ENCODE measurements at places on chromosomes 13 and 19.

- no peak for DNase-seq
Measured at GRCh38 chr19:35138305-35138892, at the start of gene FXYD1. Gene FXYD1, plus strand, starts transcription at chr19:35138824. Its CDS starts 1,256 bp downstream, at chr19:35140080.

- DNase-seq: no peak
Measured at GRCh38 chr13:113668491-113668971, 1.5 kb downstream of the GRK1 start.

GRCh38 chr19:15374796-15375440 lies 4.7 kb downstream of the AKAP8 start:
- no peak for DNase-seq

DNA sequence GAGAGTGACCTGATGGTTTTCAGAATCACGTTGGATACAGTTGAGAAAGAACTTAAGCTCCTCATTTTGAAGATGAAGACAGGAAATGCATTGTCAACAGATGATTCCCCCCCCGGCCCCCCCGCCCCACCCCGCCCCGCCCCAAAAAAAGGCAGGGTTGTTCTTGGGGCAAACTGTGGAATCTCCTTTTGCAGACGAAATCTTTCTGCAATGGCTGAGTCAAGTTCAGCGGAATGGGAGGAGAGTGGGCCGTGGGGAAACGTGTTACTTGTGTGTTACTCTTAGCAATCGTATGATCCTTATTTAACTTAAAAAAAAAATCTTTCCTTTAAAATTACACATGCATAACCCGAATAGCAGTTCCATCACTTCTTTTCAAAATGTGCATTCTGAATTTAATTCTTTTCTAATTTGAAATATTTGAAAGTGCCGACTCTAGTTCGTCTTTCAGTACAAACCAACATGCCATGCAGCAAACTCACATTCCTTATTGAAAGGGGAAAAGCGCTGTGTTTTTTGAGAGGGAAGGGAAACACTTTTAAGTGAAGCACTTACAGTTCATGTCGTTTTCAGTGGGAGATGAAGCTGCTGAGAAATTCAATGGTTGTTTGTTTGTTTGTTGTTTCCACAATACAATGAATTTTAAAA lies 348.5 kb upstream of the ARGLU1 start:
- DNase-seq: no peak

GRCh38 chr13:43159026-43159461 lies 135.7 kb downstream of the DNAJC15 start:
- no peak for DNase-seq

- DNase-seq: no peak
Measured at GRCh38 chr13:46004491-46004890, 48.1 kb downstream of the ZC3H13 start.

GRCh38 chr19:439167-439900 lies 21.5 kb downstream of the SHC2 start:
- no peak for DNase-seq

DNA sequence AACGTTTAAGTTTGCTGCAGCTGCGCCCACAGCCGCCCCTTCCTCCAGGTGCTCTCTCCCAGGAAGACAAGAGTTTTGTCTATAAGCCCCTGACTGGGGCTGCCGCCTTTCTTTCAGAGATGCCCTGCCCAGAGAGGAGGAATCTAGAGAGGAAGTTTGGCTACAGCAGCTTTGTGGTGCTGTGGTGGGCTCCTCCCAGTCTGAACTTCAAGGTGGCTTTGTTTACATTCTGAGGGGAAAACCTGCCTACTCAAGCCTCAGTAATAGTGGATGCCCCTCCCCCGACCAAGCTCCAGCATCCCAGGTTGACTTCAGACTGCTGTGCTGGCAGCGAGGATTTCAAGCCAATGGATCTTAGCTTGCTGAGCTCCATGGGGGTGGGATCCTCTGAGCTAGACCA lies 6.4 kb upstream of the ERICH6B start:
- DNase-seq: no peak

- no peak for DNase-seq
Measured at GRCh38 chr13:26968431-26969341, 202.9 kb downstream of the USP12 start.

DNA sequence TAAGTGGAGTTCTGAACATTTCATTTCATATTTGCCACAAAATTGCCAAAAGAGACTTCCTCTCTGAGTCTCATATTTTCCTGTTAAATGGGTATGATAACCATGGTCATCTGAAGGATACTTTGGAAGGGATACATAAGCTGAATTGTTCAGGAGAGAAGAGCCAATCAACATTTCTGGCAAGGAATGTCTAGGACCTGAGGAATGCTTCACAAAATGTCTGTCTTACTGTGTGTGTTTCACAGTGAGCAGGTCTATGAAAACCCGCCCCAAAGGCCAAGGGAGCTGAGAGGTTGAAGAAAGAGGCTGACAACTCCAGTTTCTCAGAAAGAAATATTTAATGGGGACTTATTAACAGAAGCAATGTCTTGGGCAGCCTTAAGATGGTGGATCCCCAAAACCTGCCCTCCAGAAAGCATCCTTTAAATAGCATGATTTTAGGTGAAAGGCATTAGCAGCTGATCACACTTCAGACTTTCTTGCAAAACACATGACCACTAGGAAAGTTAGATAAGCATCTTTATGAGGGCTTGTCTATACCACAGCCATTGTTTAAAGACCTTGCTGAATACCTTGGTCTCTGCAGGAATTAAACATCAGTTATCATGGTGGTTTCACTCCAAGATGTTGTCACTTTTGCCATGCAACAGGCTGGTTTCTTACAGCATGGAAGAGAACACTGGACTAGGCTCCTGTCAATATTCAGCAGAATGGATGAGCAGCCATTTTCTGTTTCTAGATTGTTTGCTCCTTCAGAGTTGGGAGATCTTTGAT lies 78.9 kb downstream of the TNFSF11 start:
- DNase-seq: no peak

DNA sequence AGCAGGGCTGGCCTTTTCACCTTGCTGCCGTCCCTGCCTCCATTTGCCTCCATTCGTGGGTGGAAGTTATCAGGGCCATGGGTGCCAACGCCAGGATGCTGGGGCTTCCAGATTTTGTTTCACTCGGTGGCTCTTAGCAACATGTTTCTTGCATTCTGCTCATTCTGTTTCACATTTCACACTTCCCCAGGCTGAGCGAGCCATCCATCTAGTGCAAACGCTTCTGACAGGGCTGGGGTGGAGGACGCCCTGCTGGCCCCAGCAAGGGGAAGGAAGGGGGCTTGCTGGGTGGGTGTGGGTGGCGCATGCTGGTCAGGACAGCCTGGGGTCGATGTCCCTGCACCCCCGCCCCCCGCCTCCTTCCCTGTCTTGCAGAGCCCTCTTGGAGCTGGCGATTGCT lies 165.2 kb downstream of the URI1 start:
- DNase-seq: no peak

GRCh38 chr13:48646791-48647190 lies 6.9 kb upstream of the CYSLTR2 start:
- no peak for DNase-seq

DNA sequence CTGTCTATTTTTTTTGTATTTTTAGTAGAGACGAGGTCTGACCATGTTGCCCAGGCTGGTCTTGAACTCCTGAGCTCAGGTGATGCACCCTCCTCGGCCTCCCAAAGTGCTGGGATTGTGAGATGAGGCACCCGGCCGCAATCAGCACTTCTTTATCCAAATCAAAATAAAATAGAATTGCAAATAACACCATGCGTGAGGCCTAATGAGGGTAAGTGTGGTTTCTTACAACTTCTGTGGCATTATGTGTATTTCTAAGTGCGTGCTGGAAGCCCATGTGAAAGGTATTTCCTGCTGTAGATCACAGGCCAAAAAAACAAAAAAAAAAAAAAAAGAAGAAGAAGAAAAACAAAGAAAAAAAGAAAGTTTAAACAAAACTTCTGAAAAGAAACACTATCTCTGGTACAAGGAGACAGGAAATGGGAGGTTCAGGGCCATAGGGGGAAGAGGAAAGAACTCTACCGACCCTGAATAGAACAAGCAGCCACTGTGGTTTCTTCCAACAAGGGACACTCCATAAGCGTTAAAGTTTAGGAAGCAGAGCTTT lies 3.0 kb upstream of the GRAMD1A start:
- no peak for DNase-seq

- DNase-seq: no peak
Measured at GRCh38 chr13:110131424-110131823, 175.5 kb downstream of the COL4A1 start.

DNA sequence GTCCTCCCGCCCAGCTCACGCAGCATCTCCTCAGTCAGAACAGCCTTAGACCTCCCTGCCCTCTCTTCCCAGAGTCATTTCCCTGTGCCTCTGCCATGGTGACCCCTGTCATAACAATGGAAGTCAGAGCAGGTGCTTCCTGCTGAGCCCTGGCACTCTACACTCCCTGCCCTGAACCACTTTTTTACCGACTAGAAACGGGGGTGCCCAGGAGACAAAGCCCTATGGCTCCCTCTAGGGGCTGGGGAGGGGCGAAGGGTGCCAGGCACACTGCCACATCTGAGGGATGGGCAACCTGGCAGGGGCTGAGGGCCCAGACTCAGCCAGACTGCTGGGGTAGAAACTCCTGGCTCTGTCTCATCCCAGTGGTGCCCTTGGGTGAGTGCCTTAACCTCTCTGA lies 16.4 kb downstream of the ZNF574 start:
- no peak for DNase-seq

- no peak for DNase-seq
Measured at GRCh38 chr13:28140433-28141125, 2.2 kb downstream of the PAN3 start.

- DNase-seq: no peak
Measured at GRCh38 chr13:98976338-98976737, 1.5 kb downstream of the DOCK9 start.

DNA sequence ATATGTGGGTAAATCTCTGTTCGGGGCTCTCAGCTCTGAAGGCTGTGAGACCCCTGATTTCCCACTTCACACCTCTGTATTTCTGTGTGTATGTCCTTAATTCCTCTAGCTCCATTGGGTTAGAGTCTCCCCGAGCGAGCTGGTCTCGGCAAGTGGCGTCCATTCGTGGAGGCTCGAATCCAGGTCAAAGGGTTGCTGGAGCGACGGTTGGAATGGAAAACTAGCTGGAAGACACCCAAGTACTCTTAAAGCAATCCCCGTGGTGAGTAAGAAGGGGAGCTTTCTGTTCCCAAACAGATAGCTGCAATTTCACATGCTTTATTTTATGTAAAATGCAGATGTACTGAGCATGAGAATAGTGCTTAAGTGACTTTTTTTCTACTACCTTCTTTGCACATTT lies 277.5 kb upstream of the SGCG start:
- no peak for DNase-seq

GRCh38 chr13:34021619-34022018 lies 203.7 kb downstream of the RFC3 start:
- DNase-seq: no peak

GRCh38 chr13:59700281-59700680 lies 463.4 kb downstream of the DIAPH3 start:
- DNase-seq: no peak

GRCh38 chr19:48991873-48992580 lies 1.1 kb downstream of the GYS1 start:
- no peak for DNase-seq

DNA sequence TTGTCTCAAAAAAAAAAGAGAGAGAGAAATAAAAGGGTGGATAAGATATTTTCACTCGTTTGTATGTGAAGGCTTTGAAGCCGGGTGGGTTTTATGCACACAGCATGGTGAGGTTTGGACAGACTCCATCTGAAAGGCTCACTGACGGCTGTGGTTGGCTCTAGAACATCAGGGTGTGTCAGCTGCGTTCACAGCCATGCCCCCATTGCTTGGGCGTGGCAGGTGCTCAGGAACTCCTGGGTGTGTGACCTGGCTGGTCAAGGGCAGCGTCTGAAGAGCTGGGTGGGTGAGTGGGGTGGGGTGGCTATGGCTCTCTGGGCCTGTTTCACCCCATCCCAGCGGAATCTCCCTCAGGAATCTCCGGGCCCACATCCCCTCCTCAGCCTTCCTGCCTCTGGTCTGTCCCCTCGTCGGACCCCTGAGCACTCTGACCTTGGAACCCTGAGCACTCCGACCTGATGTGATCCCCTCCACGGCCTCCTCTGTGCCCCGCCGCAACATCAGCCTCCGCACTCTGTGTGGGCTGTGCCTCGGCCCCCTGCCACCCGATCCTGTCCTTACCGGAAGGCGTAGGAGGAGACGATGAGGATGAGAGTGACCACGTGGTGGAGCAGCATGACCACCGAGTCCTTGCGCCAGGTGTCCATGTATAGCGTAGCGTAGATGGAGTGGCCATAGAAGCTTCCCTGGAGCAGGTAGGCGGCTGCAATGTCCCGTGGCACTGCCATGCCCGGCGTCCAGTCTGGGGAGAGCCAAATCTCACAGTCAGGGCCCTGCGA lies 12.2 kb downstream of the CERS1 start:
- DNase-seq: no peak

- no peak for DNase-seq
Measured at GRCh38 chr13:34258646-34259386, 440.9 kb downstream of the RFC3 start.

DNA sequence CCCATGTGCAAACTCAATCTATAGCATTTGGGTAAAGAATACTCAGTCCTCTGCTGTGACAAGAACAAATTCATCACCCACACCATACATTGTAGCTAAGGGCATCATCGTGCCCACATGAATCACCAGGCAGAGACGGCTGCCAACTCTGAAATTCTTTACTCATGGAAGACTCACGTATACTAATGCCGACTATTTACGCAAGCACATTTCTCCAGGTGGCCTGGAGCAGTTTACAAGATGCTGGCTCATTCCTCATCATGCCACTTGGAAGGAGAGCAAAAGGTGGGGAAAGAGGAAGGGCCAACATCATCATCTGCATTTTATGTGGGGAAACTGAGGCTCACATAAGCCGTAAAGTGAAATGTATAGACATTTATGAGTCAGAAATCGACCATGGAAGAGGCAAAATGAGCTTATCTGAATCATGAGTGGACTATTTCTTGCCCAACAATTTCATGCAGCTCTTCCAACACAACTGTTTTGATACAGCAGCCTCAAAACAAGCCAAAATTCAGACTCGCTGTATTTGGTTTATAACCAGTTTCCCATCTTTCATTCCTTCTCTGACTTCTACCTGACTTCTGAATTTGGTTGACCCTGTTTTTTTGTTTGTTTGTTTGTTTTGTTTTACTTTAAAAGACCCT lies 213.9 kb upstream of the SERP2 start:
- no peak for DNase-seq

DNA sequence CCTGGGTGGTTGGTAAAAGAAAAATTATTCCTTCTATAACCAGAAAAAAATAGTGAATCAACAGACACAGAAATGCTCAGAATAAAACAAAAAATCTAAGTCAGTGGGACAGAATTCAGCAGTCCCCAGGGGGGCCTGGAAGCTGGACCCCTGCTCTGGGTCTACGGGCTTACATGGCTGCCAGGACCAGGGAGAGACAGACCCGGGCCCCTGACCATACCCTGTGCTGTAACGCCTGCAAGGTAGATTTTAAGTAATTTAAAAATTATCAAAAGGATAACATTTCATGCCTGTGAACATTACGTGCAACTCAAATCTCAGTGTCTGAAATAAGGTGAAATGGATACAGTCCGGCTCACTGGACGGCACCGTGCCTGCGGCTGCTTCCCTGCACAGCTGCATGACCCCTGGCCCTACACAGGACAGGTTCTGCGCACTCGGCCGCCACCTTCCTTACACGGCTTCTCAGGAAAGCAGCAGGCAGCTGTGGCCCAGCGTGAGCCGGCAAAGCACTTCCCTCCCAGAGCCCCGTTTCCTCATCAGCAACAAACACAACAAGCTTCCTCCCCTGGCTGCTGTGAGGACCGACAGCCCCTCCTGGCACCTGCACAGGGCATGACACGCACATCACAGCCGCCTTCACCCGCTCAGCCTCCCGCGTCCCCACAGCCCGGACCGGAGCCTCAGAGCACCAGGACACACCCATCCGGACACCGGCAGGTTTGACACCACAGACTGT lies 22.2 kb downstream of the RASA3 start:
- no peak for DNase-seq

GRCh38 chr19:57305056-57305455 lies 15.2 kb upstream of the ZNF543 start:
- no peak for DNase-seq
